Right atrium auricular region (tissue), 2 donors: ENCODE measurements at places on chromosomes 12 and 14. TPM values are rescaled to one million over a fixed set of nuclear protein-coding genes. Genes with fewer than 3 reads are reported as not detected.

Gene PRICKLE1
- total RNA-seq = 19.7 TPM

Gene PTPRR
- total RNA-seq = 0.51 TPM

Gene ACRBP
- total RNA-seq = 0.43 TPM

Gene FOXG1
- total RNA-seq = not detected

Gene FAM181A
- not detected for total RNA-seq

Gene TIGAR
- total RNA-seq = 4.2 TPM

Gene KLHDC1
- total RNA-seq = 9.4 TPM

Gene CLEC9A
- total RNA-seq = not detected

Gene TCHP
- 9.4 TPM for total RNA-seq

Gene ITPR2
- total RNA-seq = 20.7 TPM
